Left kidney (tissue), 8 donors: ENCODE measurements at places on chromosomes 1 and 21.

- no peak for DNase-seq
Measured at GRCh38 chr1:41726899-41727748, 191.6 kb downstream of the HIVEP3 start.

- no peak for DNase-seq
Measured at GRCh38 chr1:228375578-228376261, 30.9 kb downstream of the TRIM11 start.

GRCh38 chr1:175690298-175690697 is 53.1 kb downstream of the TNR start:
- DNase-seq = no peak

DNA sequence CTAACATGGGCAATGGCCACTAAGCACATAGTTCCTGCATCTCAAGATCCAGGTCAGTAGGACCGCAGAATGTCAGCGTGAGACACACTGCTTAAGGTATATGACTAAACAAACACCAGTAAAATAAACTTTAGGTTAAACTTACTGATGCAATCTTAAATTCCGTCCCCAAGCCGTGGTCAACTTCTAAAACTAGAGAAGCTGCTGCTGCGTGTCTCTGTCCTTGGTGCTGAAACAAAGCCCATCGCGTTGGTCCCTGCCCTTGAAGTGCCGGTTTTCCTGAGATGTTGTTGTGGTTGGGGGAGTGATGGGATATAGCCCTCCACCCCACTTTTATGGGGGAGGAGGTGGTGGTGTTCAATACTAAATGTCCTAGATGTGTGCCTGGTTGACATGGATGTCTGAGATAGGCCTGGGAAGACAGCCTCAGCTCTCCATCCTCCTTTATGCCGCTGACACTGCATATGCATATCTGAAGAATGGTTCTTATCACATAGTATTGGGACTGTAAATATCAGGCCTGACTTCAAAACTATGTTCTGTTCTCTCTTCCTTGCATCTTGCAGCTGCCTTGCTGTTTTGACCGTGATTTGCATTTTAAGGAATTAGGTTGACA is 72.0 kb upstream of the KCNA3 start:
- peak; percentile 69 for DNase-seq

DNA sequence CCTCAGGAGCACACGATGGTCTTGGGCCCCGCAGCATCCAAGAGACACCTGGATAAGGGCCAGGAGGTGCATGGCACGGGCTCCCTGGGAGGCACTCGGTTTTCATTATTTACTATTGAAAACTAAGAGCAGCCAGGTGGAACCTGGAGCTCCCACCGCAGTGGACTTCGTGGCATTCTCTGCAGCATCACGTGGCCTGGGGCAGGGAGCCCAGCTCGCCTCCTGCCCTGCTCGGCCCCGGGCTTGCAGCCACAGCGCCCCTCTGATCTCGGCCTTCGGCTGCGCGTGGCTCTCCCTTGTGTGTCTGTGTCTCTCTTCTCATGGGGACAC is 121.6 kb downstream of the SIK1 start:
- DNase-seq = no peak

- DNase-seq = no peak
Measured at GRCh38 chr1:17195731-17196130, 9.2 kb upstream of the PADI1 start.

DNA sequence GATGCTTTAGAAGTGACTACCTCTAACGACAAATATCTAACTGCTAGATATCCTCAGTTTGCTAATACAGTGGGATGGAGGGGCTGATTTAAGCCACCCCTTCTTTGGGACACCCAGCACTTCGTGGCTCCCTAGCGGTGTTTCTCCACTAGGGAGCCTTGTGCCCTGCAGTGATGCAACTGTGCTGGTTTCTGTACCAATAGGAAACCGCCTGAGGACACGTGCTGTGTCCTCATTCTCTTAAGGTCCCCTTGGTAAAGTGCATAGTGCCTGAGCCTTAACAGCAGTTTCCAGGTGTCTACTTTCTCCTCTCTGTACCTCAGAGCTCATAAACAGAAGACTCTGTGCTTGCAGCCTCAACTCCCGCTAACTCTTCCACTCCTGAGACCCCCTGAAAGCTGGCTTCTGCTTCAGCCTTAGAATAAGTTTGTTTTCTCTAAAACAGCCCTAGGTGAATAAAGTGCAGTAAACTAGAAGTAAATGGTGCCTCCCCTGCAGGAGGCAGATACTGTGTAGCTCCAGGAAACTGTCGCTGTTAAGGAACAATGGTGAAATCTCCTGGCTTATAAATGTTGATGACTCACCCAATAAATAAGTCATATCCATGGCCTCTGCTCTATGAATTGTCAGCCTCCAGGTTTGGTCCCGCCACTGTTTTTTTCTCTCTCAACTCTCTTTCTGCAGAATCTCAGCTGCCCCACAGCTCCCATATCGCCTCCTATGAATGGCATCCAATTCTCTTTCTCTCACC is 130.4 kb downstream of the AK5 start:
- DNase-seq = no peak

DNA sequence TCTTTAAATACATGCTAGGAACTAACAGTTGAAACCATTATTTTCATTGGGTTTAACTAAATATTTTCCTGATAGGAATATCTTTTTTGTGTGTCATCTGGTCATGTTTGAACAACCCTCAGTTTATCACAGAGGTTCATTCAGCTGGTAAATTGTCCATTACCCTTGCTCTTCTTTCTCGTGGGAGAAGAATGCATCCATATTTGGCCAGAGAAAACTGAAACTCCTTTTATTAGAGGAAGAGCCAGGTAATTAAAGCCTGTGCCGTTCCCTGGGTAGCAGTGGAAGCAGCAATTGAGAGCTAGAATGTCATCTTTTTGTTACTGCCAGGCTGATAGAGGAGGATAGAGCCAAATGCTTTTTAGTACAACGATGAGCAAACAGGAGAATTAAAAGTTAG is 587.2 kb upstream of the ZRANB2 start:
- no peak for DNase-seq

DNA sequence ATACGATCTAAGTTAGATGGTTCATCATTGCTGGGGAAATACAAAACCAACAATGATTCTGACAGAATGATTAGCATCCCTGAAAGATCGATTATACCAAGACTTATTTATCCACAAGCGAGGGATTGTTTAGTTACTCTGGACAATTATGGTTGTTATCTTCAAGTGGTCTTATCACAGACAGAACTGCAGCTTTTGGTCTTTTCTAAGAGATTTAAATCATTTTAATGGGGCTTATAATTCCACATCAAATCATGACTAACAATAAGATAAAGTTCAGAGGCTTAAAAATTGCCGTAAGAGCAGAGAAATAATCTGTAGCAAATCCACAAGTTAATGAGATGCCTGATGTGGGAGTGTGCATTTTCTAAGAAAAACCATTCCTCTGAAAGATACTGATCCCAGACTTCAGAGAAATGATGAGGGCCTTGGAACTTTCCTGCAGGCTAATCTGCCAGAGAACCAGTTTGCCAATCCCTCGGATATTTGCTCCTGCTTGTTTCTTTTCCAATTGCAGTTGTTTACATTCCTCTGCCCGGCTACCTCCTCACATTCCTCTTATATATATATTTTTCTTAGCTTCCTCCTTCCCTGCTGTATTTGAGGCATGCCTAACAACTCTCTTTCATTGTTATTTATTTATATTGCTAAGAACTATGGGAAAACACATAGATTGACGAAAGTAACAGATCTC is 134.8 kb downstream of the BACH1 start:
- DNase-seq = no peak

DNA sequence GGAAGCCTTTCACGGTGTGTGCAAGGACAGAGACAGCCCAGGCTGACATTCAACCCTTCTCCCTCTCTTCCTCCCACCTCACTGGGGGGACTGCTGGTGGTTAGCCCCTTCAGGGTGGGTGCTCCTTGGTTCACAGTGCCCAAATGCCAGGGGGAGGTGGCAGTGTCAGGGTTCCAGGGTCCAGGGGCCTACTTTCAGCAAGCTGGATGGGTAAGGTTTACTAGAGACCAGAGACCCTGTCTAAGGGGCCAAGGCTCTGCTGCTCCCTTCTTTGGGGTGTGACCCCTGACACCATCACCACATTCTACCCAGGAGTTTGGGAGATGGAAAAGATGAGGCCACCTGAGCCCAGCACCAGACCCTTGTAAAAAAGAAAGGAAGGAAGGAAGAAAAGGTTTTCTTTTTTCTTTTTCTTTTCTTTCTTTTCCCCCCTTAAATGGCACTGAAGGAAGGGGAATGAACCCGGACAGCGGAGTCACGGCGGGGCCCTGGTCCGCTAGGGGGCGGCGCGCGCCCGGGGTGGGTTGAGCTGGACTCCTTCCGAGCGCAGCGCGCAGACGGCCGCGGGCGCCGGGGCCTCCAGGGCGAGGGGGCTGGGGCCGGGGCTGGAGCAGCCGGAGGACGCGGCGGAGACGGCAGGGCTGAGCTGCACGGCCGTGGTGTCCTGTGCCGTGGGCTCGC is 18.8 kb downstream of the KNCN start:
- no peak for DNase-seq

- no peak for DNase-seq
Measured at GRCh38 chr21:15183813-15184257, 119.0 kb upstream of the NRIP1 start.

DNA sequence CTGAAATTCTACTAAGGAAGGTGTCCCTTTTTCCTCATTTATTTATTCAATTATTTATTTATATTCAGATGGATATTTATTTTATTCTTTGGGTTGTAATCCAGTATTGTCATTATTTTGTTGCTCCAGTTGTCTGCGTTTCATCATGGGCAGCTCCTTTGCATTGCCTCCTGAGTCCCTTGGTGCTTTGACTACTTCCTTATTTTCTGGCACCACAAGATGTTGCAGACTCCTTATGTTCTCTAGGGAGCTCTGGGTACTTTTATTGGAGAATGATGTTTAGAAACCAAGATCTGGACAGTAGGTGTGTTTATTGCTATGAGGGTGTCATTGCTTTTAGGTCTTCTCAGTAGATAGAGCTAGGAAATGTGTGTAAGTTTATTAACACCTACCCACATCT is 59.9 kb upstream of the ERRFI1 start:
- no peak for DNase-seq

- DNase-seq = no peak
Measured at GRCh38 chr1:180639871-180640270, 8.0 kb downstream of the XPR1 start.

- no peak for DNase-seq
Measured at GRCh38 chr1:160494620-160495019, 28.4 kb downstream of the SLAMF6 start.

DNA sequence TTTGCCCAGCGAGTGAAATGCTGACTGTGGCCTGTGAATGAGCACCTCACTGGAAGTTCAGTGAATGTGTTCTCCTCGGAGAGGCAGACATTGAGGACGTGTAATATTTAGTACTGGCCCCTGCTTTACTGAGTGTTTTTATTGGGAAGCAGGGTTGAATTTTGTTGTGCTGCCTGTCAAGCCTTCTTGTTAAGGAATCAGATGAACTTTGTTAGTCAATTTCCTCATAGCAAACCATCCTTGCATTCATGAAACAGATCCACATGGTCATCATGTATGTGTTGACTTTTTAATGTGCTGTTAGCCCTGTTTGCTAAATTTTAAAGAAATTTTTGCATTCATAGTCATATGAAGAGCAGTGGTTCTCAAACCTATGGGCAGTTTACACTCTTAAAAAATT is 47.9 kb downstream of the AGPAT3 start:
- no peak for DNase-seq

GRCh38 chr1:172121081-172121717 is 279.9 kb downstream of the DNM3 start:
- DNase-seq = no peak

GRCh38 chr1:2302292-2302925 is 74.3 kb downstream of the SKI start:
- no peak for DNase-seq

DNA sequence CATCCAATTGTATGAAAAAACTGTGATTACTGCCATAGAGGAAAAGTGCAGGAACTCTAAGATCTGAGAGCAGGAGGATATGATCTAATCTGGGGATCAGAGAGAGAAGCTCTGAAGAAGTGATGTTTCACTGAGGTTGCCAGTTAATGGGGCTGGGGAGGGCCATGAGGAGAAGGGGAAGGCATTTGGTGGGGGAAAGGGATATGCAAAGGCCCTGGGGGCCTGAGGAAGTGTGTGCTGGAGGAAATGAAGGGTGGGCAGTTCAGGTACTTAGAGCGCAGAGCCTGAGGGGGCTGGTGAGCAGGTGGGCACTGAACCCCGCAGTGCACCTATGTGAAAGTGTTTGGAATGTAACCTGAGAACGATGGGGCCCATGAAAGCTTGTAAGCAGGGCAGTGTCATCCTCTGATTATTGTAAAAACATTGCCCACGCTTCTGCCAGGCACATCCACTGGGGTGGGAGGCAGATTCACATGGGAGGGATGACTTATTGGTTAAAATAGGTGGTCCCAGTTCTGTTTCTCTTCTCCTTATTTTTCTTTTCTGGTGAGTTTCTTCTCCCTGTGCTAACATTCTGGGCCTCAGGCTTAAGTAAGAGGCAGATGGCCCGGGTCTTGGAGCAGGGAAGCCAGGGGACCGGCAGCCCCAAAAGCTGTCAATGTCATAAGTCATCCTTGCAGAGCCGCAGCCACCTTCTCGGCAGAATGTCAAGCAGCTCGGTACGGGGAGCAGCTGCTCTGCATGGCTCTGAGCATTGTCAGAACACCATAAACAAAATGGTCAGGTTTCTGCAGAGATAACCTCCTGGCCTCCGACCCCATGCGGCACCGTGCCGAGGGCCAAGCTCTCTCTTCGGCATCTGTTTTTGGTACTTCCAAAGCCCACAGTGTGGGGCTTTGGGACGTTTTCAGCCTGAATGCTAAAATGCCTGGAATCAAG is 492.0 kb upstream of the VAMP3 start:
- no peak for DNase-seq

GRCh38 chr1:77925956-77926355 is 37.5 kb downstream of the NEXN start:
- DNase-seq = no peak

DNA sequence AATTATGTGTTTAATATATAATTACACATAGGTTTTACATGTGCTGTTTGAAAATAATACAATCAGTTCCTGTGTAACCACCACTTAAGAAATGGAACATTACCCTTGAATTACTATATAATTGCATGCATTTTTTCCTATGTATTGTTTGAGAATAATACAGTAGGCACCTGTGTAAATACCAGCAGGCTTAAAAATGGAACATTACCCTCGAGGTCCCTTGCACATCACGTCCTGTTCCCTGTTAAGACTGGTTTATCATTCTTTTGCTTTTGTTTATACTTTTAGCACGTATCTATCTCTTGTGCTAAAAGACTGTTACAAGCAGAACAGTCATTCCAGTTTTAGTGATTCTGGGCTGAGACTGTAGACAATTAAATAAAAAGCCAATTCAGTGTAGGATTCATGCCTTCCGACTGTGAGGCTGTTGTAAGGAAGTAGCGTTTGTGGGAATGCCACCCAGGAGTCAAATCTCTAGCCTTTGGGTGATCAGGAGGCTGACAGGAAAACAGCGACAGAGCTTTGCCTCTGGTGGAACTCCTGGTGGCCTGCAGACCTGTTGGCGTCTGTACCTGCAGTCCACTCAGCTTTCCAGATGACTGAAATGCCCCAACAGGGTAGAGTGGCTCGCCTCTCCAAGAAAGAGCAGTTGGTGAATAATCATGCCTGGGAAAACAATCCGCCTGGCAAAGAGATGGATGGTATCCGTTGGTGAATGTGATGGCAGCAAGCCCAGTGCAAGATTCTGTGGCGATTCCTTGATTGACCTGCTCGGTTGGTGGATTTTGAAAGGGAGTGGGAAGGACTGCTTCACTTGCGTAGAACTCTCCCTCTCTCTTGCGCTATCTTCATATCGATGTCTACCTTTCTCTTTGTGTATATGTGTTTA is 58.0 kb downstream of the DISC1 start:
- DNase-seq = no peak

GRCh38 chr1:107877745-107878144 is 87.2 kb downstream of the VAV3 start:
- no peak for DNase-seq

GRCh38 chr1:155254714-155255242 is 505 bp downstream of the ENTREP3 start:
- DNase-seq = no peak
